Mammary epithelial cell (primary cell): ENCODE measurements at places on chromosomes 2 and 18. TPM values are rescaled to one million over a fixed set of nuclear protein-coding genes. Genes with fewer than 3 reads are reported as not detected.

- DNase-seq, result peak; percentile 51
Measured at GRCh38 chr2:158745067-158745865, 49.9 kb upstream of the DAPL1 start.

GRCh38 chr2:212532585-212532984, 6.0 kb downstream of the ERBB4 start:
- no peak for DNase-seq

GRCh38 chr2:5315512-5315911, 376.7 kb upstream of the SOX11 start:
- DNase-seq, result no peak

GRCh38 chr2:11118761-11119160, 36.5 kb upstream of the SLC66A3 start:
- DNase-seq, result no peak

GRCh38 chr2:181943411-181944124, 42.1 kb upstream of the PPP1R1C start:
- no peak for DNase-seq

- DNase-seq, result no peak
Measured at GRCh38 chr2:152682663-152683062, 34.6 kb downstream of the PRPF40A start.

DNA sequence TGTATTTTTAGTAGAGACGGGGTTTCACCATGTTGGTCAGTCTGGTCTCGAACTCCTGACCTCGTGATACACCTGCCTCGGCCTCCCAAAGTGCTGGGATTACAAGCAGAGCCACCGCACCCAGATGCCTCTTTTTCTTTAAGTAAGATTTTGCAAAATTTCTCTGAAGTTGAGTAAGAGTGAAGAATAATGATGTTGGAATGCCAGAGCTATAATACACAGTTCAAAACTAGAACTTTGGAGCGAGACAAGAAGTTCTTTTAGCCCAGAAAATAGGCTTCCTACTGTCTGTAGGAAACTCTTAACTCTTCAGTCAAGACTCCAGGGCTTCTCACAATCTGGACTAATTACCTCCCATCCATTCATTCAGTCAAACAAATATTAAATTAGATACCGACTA, 51.4 kb downstream of the MARCHF4 start:
- no peak for DNase-seq

- no peak for DNase-seq
Measured at GRCh38 chr2:73984922-73985307, 205 bp downstream of the TET3 start.

DNA sequence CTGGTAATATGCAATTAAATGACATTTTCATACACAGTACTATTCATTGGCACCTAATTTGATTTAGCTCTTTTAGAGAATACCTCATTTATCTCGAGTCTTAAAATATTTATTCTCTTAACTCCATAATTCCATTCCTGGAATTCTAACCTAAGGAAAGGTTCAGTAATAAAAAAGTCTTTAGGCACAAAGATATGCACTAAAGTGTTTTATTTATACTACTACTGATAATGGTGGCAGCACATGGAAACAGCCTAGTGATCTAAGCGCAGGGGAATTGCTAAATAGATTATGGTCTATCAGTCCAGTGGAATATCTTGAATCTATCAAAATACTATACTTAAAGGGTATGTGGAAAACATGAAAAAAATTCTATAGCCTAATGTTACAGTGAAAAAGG, 142.5 kb upstream of the LTBP1 start:
- no peak for DNase-seq

DNA sequence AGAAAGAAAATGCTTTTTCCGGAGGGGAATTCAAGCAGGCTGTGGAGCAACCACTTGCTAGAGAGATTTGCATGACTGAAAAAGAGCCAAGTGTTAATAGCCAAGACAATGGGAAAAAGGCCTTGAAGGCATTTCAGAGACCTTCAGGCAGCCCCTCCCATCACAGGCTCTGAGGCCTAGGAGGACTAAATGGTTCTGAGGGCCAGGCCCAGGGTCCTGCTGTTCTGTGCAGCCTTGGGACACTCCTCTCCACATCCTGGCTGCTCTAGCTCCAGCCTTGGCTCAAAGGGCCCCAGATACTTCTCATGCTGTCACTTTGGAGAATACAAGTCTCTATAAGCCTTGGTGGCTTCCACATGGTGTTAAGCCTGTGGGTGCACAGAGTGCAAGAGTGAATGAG, 81.8 kb downstream of the B3GNT2 start:
- no peak for DNase-seq

DNA sequence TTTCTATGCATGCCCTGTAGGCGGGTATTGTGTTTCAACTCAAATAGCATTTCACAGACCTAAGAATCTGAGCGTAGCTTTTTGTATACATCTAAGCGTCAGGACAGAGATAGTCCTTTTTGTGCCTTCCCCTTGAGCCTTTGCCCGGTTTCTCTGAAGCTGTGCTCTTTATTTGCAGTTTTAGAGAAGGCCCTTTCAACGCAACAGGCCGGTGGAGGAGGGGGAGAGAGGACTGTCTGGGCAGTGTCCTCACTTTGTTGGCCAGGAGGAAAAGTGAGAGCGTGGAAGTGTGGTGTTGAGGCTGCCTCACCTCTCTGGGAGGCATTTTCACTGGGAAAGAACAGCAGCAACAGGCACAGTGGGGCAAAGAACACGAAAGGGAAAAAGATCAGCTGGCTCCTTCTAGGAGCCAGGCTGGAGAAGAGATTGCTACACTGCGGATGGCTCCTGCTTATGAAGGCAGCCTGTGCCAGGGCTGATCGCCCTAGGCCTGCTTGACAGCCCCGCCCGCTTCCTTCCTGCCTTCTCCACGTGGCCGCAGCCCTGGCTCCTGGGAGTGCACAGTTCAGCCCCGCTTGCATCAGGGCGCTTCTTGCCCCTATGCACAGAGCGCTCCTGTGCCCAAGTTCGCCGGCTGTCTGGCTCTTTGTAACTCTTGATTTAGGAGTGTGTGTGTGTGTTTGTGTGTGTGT, 195.6 kb upstream of the POU3F3 start:
- DNase-seq, result no peak

- no peak for DNase-seq
Measured at GRCh38 chr2:23685706-23686105, 241.2 kb downstream of the ATAD2B start.

- no peak for DNase-seq
Measured at GRCh38 chr18:63131959-63132818, 187.4 kb downstream of the BCL2 start.

- no peak for DNase-seq
Measured at GRCh38 chr2:66566726-66567399, 131.9 kb downstream of the MEIS1 start.

- no peak for DNase-seq
Measured at GRCh38 chr18:63160172-63160995, 159.2 kb downstream of the BCL2 start.

DNA sequence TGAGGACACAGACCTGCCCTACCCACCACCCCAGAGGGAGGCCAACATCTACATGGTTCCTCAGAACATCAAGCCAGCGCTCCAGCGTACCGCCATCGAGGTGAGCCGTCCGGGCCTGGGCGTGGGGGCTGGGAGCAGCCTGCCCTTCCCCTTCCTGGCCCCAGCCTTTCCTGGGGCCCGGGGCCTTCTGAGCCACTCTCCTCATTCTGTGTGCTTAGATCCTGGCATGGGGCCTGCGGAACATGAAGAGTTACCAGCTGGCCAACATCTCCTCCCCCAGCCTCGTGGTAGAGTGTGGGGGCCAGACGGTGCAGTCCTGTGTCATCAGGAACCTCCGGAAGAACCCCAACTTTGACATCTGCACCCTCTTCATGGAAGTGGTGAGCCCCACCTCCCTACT, 157.9 kb downstream of the DYSF start:
- no peak for DNase-seq

DNA sequence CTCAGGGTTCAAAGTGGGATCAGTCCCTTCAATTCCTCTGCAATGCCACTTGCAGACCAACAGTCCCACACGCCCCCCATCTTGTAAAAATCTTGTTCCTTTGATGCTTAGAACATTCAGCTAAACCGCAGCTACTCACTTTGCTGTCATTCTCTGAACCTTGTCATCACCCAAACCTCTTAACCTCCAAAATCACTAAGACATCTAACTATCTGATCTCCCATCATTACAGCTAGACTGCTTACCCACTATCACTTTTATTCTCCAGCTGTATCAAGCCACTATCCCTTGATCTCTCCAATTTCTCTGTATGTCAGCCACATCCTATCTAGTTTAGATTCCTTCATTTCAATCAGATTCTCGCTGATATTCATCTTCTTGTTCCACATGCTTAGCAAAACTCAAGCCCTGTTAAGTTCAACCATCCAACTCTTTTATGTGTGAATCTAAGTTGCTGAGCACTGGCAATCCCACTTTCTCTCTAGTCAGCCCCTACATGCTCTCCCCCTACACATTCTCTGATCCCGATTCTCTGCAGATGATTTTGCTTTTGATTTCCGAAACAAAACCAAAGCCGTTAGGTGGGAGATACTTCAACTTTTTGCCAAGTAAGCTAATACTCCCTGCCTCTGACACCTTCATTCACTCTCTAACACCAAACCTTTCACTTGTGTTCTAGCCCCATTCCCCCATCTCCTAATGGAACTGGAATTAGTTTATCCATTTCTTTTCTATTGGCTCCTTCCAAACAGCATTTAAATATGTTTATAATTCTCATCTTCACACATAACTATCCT, 4.6 kb downstream of the GTF3C2 start:
- no peak for DNase-seq

- DNase-seq, result no peak
Measured at GRCh38 chr2:72024451-72025175, 123.0 kb downstream of the CYP26B1 start.

DNA sequence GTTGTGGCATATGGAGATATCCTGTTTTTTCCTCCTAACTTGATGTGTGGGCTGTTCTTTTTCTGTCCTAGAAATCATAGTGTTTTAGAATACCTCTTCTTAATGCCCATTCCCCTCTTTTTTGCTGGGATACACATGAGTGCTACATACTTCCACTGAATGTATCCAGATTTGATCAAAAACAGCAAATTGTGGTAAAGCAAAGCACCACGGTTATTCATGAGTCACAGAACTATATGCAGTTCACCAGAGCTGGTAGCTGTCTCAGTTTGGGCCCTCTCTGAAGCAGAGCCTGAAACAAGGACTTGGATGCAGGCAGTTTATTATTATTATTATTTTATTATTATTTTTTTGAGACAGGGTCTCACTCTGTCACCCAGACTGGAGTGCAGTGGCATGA, 69.9 kb upstream of the CTLA4 start:
- no peak for DNase-seq

DNA sequence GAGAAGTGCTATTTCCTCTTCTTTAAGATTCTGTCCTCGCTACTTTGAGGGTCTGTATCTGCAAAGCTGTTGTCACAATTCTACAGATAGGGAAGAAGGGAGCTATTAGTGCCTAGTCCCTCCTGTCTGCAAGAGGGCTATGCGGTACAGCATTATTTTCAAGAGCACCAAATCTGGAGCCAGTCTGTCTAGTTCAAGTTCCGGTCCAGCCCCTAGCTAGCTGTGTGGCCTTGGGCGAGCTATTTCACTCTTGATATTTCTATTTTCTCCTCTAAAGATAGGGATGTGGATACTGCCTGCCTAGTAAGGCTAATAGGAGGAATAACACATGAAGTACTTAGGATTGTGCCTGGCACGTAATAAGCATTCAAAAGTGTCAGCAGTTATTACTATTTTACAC, 272.4 kb downstream of the KCNE4 start:
- DNase-seq, result no peak

- DNase-seq, result no peak
Measured at GRCh38 chr18:26821181-26821580, 44.3 kb downstream of the AQP4 start.

GRCh38 chr2:128702616-128703015, 383.9 kb upstream of the HS6ST1 start:
- no peak for DNase-seq

NEMP2 gene
- total RNA-seq, result 6.0 and 6.5 TPM in 2 replicates

C2orf15 gene
- 2.0 TPM for total RNA-seq

MGAT5 gene
- total RNA-seq, result 63.2 TPM

SMIM21 gene
- total RNA-seq, result not detected in 2 replicates

FAM117B gene
- 2.8 TPM for total RNA-seq

CD207 gene
- not detected for total RNA-seq

FBXO15 gene
- total RNA-seq, result 0.33 TPM

ATOH8 gene
- not detected in 2 replicates for total RNA-seq

SLC1A4 gene
- total RNA-seq, result 41.8 TPM

TRIM43B gene
- 0.37 TPM in 1 of 2 replicates, not detected in the other for total RNA-seq
